C1 segment of cervical spinal cord (tissue), 14 donors: ENCODE measurements at places on chromosomes 5 and 9.

- DNase-seq, result no peak
Measured at GRCh38 chr5:142382186-142382585, 57.4 kb upstream of the SPRY4 start.

DNA sequence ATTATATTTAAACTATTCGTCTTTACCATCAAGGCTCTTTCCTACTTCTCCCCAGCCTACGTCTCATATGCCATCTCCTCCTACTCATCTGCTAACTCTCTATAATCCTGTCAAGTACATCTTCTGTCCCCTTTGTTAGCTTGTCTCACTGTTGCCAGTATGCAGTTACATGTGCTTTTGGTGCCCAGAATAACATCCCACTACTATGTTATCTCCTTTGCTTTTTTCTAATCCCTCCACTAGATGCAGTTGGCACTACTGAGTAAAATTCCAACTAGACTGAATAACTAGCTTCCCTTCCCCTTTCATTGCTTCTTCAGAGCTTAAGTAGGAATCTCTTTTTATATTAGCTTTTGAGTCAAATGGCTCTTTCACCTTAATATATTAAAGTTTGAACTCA is 3.0 kb upstream of the ARRDC3 start:
- no peak for DNase-seq

DNA sequence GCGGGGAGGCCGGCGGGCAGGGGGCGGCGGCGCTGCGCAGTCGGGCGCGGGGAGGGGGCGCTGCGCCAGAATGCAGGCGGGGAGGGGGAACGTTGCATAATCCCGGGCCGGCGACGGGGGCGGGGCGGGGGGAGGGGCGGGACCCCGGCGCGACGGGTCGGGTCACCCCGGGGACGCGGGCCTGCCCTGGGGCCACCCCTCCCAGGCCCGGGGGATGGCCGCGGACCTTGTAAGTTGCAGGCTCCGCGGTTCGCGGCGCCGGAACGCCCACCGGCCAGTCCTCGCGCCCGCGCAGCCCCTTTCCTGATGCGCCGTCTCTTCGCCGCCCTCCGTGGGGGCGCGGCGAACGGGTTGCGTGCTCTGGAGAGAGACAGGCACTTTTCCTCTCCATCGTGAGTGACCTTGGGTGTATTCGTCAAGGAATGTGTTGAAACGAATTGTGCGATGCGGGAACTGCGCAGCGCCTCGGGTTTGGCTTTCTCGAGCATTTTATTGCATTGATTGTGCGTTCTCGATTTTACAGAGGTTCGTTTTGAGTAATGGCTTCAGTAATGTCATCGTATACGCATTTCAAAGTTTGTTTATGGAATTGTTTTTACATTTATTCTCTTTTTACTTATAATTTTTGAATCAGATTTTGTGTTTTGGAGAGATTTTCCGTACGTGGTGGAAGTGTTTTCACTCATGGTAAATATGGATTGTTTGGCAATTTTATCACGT is 802 bp downstream of the SPIN1 start:
- DNase-seq, result peak; percentile 64

- no peak for DNase-seq
Measured at GRCh38 chr9:113876151-113876992, at the start of gene ZNF618. ZNF618 (plus strand) TSS chr9:113876309; CDS start chr9:113876381, 72 bp downstream.

DNA sequence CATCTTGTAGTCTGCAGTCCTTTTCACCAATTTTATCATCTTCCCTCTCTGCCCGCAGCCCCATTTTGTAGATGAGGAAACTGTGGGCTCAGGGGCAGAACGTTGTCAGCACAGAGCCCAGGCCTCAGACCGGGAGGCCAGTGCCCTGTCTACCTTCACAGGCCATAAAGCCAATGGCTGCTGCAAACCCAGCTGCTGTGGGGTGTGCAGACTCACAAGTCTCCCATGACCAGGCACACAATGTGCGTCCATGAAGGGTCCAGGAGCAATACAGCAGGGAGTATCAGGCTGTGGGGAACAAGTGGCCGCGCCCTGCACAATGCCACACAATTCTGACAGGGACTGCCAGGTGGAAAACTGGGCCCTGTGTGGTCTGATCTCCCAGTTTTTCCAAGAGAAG is 71.0 kb downstream of the COL23A1 start:
- DNase-seq, result no peak

- DNase-seq, result no peak
Measured at GRCh38 chr9:28502741-28503140, 929.5 kb upstream of the C9orf72 start.

- DNase-seq, result no peak
Measured at GRCh38 chr5:154502180-154502579, 24.2 kb upstream of the HAND1 start.

- no peak for DNase-seq
Measured at GRCh38 chr5:95712347-95712958, 18.7 kb upstream of the RHOBTB3 start.

- no peak for DNase-seq
Measured at GRCh38 chr5:64184832-64185231, 19.2 kb downstream of the RNF180 start.
